ENCODE measurements at places on chromosomes 5 and 9.

DNA sequence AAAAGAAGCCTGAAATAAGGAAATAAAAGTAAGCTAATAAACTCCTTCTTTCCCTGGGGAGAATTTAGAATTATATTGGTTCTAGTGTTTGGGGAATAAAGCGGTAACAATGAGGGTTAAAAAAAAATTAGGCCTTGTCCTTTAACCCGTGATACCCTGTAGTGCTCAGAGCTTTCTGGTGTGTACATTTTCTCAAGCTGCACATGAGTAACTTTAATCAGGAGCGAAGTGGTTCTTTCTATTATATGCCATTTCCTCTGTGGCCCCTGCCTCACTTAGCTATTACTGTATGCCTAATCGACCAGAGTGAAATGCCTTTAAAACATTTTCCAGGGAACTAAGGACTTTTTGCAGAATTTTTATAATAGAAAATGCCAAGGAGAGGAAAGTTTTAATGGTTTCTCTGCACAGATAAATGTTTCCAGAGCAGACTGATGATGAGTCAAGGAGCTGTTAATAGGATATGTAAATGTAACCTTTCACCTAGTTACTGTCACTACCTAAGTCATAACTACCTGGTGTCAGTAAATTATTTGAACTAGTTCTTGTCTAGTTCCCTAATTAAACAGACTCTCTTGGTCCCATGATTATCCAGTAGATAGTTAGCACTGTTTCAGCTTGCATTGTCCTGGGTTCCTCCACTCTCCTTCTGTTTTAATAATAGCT, 7.6 kb downstream of the PAM start:
- no peak for DNase-seq

DNA sequence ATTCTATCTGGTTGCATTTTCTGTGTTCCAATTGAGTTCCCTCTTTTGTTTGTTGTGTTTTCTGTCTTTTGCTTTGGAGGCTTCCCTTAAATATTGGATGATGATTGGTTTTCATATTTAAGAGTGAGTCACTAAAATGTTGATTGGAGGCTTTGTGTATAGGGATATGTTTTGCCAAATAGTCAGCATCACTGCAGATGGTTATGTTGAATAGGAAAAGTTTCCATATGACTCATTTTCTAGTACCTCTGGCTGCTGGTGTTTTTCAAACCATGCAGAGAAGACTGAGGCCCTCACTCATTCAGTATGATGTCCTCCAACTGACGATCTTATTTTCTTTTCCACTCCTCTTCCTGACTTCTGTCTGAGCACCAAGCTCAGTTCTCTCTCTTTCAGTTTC, 1290.0 kb downstream of the EFNA5 start:
- DNase-seq, result no peak

GRCh38 chr9:113559834-113560800, 96.6 kb downstream of the RGS3 start:
- no peak for DNase-seq

DNA sequence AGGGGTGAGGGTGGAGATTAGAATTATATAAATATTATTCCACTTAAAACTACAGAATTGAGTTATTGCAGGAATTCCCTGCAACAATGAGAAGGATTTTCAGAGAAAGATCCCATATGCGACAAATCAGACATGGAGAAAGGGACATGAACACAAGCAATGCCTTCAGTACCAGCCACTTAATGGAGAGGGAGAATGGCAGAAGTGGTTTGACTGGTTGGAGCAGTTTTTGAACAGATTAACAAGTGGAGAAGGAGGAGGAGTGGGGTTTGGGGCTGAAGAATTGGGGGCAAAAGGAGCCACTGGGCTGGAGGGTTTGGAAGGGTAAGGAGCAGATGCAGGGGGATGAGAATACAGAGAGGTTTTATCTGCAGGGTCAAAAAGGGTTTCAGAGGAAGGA, 620.9 kb upstream of the PTPRD start:
- no peak for DNase-seq

DNA sequence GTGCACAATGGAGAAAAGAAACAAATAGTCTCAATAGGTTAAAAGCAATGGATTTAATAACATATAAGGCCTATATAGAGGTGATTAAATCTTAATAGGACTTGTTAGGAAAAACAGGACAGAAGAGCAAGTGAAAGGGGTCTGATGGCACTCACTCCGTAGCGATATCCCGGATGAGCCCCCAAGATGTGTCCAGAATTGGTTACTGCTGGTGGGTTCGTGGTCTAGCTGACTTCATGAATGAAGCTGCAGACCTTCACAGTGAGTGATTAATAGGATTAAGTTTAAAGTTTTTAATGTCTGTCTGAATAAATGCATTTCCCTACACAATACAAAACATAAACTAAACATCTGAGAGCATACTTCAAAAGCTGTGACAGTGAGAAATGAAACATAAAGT, 110.4 kb upstream of the FAM174A start:
- DNase-seq, result no peak

DNA sequence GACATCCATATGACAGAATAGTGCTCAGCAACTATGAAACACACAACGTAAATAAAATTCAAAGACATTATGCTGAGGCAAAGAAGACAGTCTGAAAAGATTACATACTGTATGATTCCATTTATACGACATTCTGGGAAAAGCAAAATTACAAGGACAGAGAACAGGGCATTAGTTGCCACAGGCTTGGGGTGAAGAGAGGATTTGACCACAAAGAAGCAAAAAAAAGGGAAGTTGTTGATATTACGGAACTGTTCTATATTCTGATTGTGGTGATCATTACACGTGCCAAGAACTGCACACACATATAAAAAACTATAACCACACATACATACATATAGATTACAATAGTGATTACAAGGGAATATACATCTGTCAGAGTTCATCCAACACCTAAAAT, 24.1 kb downstream of the CDK5RAP2 start:
- no peak for DNase-seq

DNA sequence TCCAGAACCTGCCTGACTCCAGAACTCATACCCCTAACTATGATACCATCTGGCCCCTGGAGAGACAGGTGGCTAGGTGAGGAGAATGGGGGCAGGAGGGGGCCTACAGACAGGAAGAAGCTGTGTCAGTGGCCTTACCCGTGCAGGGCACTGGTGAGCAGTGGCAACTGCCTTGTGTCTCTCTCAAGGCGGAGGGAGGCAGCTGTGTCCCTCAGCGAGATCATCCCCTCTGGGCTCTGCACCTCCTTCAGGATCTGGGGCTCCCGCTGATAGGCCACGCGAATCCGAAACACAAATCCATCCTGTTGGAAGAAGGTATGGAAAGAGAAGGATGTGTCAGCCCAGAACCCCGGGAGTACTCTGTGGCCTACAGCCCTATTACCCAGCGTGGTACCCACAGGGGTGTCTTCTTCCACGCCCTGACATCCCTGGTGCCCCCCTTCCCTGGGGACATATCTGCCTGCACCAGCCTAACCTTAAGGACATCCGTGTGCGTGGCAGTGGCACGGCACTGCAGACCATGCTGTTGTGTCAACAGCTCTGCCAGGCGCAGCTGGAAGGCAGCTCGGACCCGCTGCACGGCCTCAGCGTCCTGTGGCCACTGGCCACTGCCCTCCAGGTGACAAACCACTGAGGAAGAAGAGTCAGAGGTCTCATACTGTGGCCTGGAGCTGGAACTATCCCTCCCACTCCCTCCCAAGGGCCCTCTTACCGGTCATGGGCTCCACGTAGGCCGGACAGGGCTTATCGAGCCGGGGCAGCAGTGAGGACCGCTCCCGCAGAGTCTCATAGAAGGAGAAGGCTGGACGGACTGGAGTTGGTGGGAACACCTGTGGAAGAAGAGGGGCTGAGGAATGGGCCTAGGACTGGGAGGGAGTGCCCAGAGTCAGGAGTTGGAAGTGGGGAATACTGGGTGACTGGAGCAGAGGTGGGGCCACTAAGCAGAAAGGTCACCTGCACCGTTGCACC, 7.8 kb downstream of the NOL6 start:
- DNase-seq, result no peak

- no peak for DNase-seq
Observed at GRCh38 chr5:143432658-143433239, 29.3 kb upstream of the NR3C1 start.

DNA sequence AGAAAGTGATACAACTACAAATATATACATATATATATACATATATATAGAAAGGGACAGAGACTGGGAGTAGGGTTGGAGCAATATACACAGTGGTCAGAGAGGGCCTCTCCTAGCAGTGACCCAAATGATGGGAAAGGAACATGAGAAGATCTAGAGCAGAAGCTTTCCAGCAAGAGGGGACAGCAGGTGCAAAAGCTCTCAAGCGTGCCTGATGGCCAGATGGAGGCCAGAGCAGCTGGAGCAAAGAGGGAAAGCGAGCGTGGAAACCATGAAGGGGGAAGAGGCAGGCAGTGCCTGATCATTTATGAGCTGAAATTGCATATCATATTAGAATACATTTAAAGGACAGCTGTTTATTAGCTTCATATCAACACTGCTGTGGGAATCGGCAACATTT, 7.6 kb upstream of the GRPEL2 start:
- no peak for DNase-seq

DNA sequence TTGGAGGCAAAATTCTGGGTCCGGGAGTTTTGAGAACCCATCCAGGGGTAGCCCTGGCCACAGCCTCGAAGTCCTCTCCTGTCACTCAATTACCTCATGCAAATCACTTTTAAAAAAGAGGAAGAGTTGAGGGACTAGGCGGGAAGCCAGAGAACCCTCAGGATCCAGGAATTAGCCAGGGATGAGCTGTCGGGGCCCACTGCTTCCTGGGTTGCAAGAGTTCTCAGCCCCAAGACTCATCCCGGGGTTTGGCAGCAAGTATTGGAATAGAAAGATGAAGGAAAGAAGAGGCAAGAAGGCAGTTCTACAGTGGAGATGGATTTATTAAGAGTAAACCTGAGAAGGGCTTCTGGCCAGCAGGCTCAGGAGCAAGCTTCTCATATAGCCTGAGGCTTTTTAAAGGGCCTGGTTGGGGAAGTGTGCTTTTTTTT, 25.6 kb downstream of the C9orf50 start:
- DNase-seq, result no peak

- no peak for DNase-seq
Observed at GRCh38 chr5:116626945-116627679, 52.5 kb upstream of the SEMA6A start.

GRCh38 chr5:72293495-72294055, 26.5 kb downstream of the MRPS27 start:
- DNase-seq, result no peak

GRCh38 chr5:146710348-146710747, 168.2 kb downstream of the PPP2R2B start:
- DNase-seq, result no peak

DNA sequence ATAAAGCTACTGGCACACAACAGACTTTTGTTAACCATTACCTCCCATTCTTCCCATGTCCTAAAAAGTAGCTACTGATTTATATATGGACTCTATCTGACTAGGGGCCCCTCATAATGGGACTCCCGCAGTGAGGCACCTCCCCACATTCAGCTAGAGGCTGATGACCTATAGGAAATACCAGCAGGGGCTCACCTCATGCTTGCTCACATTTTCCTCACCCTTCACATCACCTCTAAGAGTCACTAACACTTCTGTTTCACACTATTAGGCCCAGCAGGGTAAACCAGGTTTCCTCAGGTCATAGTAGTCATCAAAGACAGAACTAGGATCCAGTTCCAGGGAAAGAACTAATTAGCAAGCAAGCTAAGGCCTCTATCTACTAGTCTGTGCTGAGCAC, 60.7 kb downstream of the PRELID2 start:
- no peak for DNase-seq

Measured in stimulated activated CD4-positive, alpha-beta T cell treated with anti-CD3 and anti-CD28 coated beads, Interleukin-4, amount 100 ng/mL, for 48 hours (primary cell).